DMS 273 treated with DMSO at 0.1 percent for 48 hours (cell line): ENCODE measurements at places on chromosomes 4 and X.
A peak's percentile ranks its signal among the peaks of the same experiment; 100 is the strongest.

- DNase-seq = no peak
Observed at GRCh38 chr4:69484011-69484410, 11.7 kb downstream of the UGT2B4 start.

DNA sequence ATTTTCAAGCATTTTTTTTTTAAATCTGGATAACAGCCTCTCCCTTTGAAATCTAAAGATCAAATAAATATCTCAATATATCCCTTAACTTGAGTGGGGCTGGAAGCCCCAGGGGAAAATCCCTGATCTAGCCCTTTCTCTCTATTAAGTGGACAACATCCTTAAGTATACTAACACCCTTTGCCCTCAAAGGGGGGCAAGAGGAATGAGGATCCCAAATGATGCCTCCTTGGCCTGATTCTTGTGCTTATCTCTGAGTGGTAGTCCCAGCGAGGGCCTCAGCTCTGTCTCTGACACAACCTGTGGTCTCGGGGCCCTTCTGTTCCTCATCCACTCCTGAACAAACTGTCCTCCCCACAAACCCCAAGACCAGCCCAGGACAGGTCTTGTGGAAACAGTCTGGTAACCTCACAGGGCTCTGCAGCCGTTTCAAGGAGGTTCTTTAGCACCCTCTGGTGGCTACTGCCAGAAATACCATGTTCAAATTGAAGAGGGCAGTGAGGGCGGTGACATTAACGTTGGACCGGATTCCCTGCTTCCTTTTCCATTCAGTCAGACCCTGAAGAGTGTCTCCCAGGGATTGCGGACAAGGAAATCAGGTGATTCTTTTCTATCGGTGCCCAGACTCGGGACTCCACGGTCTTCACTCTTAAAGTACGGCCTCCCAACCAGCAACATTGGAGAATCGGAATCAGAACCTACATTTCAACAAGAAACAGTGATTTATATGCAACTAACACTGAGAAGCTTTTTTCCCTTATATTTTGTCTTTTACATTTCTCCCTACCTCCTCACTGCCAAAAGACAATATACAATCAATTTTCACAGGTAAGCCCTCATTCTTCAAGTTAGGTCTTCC is 13.0 kb downstream of the CXCL13 start:
- DNase-seq = no peak

GRCh38 chrX:155148724-155149537 is 67.3 kb upstream of the VBP1 start:
- DNase-seq = no peak

DNA sequence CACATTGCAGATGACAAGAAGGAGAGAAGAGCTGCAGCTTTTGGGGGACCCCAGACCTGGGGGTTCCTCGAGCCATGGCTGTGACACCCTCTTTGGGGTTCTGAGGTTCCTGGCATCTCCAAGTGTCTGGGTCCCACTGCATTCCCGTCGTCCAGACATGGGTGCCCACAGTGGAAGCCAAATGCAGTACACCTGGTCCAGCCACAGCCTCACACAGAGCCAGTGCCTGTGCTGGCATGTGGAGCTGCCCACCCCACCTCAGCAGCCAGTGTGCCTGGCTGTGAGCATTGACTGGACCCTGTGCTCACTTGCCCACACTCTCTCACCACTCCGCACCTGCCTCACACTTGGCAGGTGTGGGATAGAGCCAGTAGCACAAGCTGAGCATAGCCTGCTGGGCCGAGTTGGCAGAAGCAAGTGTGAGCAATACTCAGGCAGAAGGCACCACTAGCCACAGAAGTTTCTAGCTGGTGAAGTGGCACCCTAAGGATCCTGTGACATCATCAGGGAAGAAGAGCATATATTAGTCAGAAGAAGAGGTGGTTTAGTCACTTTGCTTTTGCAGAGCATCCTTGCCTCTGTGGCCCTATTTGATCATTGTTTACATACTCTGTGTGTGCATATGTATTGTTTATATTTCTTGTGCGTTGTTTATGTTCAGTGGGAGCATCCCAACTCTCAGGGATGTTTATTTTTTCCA is 65.0 kb upstream of the MAGEB2 start:
- DNase-seq = no peak

GRCh38 chr4:140138428-140138827 is 15.6 kb downstream of the MAML3 start:
- DNase-seq = no peak

DNA sequence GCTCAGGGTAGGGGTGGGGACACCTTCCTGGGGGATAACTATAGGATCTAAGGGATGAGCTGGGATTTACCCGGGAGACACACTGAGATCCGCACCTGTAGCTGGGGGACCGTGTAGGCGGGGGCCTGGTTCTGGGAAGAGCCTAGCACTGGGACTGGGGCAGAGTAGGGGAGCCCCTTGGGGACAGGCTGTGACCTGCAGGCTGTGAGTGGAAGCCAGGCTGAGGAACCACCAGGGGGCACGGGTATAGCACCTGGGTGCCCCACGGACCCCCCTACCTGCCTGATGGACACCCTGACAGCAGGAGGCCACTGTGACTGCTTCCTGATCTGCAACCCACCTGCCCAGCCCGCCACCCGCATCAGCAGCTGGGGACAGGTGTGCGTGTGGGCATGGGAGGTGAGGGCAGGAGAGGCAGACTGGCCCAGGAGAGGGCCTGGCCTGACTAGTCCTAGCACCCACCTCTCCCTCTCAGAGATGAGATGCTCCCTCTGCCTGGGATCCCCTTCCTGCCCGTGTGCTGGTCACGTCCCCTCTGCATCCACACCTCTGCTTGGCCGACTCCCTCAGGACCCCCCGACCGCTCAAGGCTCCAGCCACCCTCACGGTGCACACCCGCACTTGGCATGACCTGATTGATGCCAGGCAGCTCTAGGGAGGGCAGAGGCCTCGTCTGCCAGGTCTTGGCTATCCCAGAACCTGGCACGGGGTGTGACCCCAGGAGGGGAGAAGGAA is 94.2 kb upstream of the NKX1-1 start:
- no peak for DNase-seq

DNA sequence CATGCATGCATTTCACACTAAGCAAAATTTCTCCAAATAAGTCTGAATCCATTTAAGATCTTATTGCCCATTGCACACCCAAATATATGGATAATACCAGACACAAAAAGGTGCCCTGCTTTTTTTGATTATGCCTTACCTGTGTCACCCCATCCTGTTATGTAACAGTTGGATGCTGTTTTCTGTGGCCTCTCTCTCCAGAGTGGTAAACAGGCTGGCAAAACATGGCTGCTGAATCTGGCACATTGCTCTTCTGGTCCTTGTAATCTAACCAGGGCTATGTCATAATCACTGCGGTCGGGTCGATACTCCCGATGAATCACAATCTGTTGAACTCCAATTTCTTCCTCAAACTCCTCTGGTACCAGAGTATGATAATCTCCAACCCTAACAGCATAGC is 70.1 kb downstream of the PRSS12 start:
- DNase-seq = no peak

GRCh38 chrX:57211906-57212305 is 74.6 kb upstream of the FAAH2 start:
- no peak for DNase-seq

- no peak for DNase-seq
Observed at GRCh38 chr4:182286035-182286434, 42.8 kb downstream of the TENM3 start.

DNA sequence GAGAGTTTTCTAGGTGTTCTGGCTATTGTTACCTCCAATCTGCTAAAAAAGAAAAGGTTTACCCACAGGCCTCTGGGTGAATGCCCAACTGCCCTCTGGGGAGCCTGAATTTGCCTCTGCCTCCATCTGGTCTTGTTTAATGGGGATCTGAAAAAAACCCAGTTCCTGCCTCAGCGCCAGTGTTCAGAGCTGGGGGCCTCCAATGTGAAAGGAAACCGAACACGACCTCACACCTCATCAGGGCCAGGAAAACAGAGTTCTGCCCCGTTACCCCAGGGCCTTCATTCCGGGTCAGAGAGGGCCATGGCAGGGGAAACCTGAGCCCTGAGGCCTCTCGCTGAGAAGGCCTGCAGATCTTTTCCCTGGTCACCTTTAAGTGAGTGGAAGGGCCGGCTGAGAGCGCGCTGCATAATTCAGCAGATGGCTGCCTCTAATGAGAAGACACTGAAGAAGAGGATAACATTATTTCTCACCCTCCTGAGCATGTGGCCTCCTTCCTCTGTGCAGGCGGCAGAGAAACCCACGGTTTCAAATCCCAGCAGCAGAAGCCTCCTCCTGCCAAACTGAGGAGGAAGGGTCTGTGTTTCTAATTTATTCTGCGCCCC is 6.8 kb downstream of the SEPTIN6 start:
- peak; percentile 93 for DNase-seq

GRCh38 chr4:87086143-87086805 is 134.1 kb downstream of the KLHL8 start:
- no peak for DNase-seq

DNA sequence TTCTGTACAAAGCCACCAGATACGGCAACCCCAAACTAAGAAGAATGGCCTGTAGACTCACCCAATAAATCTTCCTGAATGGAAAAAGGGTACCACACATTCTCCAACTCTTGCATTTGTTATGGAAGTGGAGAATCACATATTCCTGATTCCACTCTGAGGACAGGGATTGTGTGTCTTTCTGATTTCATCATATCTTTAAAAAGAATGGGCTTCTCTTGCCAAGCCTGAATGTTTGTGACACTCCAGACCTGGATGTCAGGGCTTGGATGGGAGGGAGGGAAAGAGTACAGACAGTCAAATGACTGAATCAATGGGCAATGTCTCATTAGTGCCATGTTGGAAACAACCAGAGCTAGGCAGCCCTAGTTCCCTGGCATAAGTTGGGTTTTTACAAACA is 77.4 kb downstream of the PLAC1 start:
- DNase-seq = no peak

GRCh38 chr4:170017252-170017651 is 8.9 kb downstream of the MFAP3L start:
- DNase-seq = no peak

- no peak for DNase-seq
Observed at GRCh38 chr4:104446431-104447278, 48.0 kb downstream of the CXXC4 start.

DNA sequence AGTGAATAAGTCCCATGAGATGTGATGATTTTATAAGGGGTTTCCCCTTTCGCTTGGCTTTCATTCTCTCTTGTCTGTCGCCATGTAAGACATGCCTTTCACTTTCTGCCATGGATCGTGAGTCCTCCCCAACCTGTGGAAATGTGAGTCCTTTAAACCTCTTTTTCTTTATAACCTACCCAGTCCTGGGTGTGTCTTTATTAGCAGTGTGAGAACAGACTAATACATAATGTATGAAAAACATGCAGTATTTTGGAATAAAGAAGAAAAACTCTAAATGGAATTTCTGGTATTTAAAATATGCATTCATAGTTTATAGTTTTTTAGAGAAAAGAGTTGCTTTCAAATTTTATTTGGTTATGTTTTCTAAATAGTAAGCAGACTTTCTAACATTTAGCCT is 360.7 kb downstream of the PCDH7 start:
- no peak for DNase-seq

DNA sequence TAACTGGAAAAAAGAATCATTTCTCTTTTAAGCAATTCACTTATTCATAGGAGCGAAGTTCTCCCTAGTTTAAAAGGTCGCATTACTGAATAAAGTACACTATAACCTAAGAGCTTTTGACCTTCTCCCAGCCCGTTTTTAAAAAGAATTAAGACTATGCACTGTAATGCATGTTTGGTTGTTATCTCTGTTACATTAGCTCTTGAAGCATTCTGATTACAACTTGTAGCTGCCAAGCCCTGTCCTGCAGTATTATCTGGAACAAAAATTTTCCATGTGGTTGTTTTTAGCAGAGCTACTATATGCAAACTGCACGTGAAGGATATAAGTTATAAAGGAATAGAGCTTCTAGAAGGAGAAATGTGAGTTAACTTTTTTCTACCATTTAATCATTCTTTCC is 8.1 kb downstream of the GAB1 start:
- DNase-seq = no peak
